ENCODE measurements at places on chromosomes 6 and 20. TPM values are rescaled to one million over a fixed set of nuclear protein-coding genes. Genes with fewer than 3 reads are reported as not detected.

The CPNE5 gene
- total RNA-seq, result 5.0 TPM

The SEL1L2 gene
- not detected for total RNA-seq

The THBD gene
- total RNA-seq, result 7.7 TPM

The TRIM40 gene
- not detected for total RNA-seq

The CAGE1 gene
- total RNA-seq, result 0.13 TPM

The HLA-DRA gene
- under 0.01 TPM for total RNA-seq

The RAMACL gene
- 3.4 TPM for total RNA-seq

The CGA gene
- total RNA-seq, result not detected

The TRAPPC3L gene
- under 0.01 TPM for total RNA-seq

The APMAP gene
- 68.7 TPM for total RNA-seq

The OTOR gene
- not detected for total RNA-seq

The METTL24 gene
- not detected for total RNA-seq

The TIAM2 gene
- 15.9 TPM for total RNA-seq

The SERAC1 gene
- 10.7 TPM for total RNA-seq

The NKAIN4 gene
- total RNA-seq, result not detected

The NECAB3 gene
- total RNA-seq, result 10.9 TPM

The KHDC1L gene
- total RNA-seq, result not detected

The RBBP8NL gene
- total RNA-seq, result not detected

The CYP21A2 gene
- not detected for total RNA-seq

The PHF1 gene
- 13.4 TPM for total RNA-seq

The ZSCAN12 gene
- total RNA-seq, result 3.2 TPM

The FNDC11 gene
- 1.3 TPM for total RNA-seq

The OR10C1 gene
- not detected for total RNA-seq

The GRIK2 gene
- not detected for total RNA-seq

The HSPA12B gene
- 10.2 TPM for total RNA-seq

The HLA-DQA2 gene
- total RNA-seq, result not detected

The SLC44A4 gene
- under 0.01 TPM for total RNA-seq

The LAMA2 gene
- total RNA-seq, result 0.64 TPM

The THEMIS gene
- total RNA-seq, result not detected

The PPP1R16B gene
- total RNA-seq, result 166 TPM

The TREML1 gene
- total RNA-seq, result not detected

The PLEKHG1 gene
- 19.8 TPM for total RNA-seq

The GRM1 gene
- 0.13 TPM for total RNA-seq

The SYTL3 gene
- 0.51 TPM for total RNA-seq

The TCP11 gene
- 0.13 TPM for total RNA-seq

The MUCL3 gene
- total RNA-seq, result not detected

The PPP1R3G gene
- total RNA-seq, result 0.89 TPM

The ZBTB12 gene
- total RNA-seq, result 3.0 TPM

The TNXB gene
- total RNA-seq, result 0.90 TPM

The ENPP5 gene
- total RNA-seq, result under 0.01 TPM

The TLDC2 gene
- total RNA-seq, result 0.13 TPM

The SMLR1 gene
- total RNA-seq, result not detected

The NEU1 gene
- 73.0 TPM for total RNA-seq

The AVP gene
- not detected for total RNA-seq

The BHLHE23 gene
- total RNA-seq, result not detected

The CALHM5 gene
- total RNA-seq, result 1.4 TPM

The FAM184A gene
- total RNA-seq, result 0.13 TPM

The SLC22A16 gene
- total RNA-seq, result not detected

The EDN3 gene
- not detected for total RNA-seq

The RIPOR3 gene
- total RNA-seq, result 0.13 TPM

The TP53TG5 gene
- total RNA-seq, result not detected

The TBC1D22B gene
- 10.5 TPM for total RNA-seq

The VGLL2 gene
- total RNA-seq, result not detected

The PDYN gene
- not detected for total RNA-seq

The FAM110A gene
- 1.3 TPM for total RNA-seq

Measured in dermis microvascular lymphatic vessel endothelial cell (primary cell).